ENCODE measurements at places on chromosomes 1 and 21.

DNA sequence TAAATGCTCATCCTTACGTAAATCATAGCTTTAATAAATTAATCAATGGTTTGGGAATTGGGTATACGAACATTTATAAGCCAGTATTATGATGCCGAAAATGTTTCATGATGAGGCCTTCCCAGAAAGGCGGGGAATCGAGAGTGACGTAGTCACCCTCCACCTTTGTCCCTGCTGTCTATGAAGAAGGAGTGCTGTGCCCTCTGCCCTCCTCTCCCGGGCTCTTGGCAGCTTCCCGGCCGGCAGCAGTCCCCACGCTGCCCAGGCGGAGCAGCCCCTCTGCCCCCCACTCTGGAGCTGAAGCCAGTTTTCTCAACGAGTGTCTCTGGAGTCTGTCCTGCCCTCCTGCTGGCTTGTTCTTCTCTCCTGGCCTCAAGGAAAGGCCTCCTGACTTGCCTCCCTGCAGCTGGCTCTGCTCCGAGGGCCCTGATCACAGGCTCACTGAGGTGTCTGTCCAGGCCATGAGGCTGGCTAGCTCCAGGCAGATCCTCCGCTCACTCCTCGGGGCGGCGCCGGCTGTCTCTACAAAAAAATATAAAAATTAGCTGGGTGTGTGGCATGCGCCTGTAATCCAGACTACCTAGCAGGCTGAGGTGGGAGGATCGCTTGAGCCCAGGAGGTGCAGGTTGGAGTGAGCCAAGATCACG, 150.7 kb upstream of the COL6A1 start:
- no peak for DNase-seq

DNA sequence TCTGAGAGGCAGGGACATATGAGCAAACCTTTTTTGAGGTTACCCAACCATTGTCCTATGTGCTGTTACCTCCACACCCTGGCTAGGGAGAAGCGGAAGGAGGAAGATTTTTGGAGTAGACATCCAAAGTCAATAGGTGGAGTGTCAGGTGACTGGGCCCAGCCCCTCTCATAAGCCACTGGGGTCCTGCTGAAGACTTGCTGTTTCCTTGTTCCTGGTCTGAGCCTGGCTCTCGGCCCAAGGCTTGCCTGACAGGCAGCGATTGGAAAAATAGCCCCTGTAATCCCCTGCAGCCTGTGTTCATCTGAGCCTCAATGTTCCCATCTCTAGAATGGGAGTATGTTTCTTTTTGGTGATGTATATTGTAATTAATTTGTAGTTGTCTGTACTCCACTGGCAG, 6.9 kb upstream of the PIGR start:
- DNase-seq, result no peak

DNA sequence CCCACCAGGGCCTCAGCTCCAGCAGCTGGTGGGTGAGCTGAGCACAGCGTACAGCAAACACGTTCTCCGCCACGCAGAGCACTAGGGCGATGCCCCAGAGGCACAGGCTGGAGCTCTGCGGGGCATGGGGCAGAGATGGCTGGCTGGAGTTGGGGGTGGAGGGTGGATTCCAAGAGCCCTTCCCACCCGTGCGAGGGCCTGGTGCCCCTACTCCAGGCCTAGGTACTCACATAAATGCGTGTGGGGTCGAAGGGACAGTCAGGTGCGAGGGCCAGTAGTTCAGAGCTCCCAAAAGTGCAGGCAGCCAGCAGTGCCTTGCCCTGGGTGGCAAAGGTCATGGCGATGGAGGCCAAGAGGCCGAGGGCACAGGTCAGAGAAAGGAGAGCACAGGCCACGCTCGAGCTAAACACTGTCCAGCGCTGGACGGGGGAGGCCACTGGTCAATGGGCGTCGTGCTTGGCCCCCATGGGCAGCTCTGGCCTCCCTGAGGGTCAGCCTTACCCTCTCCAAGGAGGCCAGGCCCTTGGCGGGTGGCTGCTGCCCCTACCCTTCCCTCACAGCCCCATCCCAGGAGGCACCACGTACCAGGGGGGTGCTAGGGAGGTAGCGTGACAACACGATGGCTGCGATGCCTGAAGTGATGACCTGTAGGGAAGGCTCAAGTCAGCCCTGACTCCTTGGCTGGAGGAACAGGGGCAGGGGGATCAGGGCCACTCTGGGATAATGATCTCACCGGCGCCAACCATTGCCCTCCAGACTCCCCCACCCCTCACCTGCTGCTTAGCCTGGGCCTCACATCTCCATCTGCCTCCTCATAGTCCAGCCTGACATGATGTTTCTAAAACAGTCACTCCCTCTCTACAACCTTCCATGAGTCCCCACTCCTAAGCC, 5.6 kb downstream of the TMEM54 start:
- no peak for DNase-seq

- DNase-seq, result no peak
Observed at GRCh38 chr1:228799924-228800323, 64.6 kb downstream of the RHOU start.

DNA sequence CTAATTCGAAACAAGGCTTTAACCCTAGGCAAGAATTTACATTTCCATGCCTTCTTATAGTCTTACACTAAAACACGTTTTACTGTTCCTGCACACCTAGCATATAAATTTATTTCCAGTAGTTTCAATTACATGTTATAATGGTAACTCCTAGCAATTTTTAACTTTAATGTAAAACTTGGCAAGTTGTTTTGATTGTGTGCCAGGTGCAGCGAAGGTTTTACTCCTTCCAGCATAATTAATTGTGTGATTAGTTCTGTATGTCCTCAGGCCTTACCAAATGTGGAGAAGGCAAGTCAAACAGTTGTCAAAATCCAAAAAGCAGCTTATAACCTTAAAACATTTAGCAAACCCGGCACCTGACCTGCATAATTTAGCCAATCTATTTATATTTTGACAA, 114.8 kb downstream of the KCNK1 start:
- no peak for DNase-seq

DNA sequence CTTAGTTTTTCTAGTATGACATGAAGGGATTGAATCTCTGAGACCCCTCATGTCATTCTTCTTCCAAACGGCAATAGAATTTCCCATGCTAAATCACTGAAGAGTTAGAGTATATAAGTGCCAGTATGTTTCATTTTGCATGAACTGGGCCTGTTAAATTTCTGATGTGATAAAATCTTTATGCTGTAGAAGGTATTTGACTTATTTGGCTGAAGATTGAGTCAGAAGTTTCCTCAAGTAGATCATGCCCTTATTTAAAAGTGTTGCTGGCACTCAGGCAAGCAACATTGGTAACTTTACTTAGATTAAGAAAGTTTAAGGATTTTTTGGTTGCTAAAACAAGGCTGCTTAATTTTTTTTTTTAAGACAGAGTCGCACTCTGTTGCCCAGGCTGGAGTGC, 13.3 kb downstream of the ATF6 start:
- DNase-seq, result no peak

DNA sequence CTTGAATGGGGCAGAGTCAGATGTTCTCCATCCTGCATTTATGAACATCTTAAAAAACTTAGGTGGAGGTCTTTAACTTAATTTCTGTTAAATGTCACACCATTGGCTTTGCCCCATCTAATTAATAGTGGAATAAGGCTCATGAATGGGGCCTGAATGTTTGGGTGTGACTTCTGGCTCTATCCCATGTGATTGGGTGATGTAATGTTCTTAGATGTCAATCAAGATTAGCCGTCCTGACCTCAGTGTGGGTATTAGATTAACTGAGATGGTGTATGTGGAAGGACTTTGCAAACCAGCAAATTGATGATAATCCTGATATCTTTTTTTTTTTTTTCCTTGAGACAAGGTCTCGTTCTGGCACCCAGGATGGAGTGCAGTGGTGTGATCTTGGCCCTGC, 38.1 kb downstream of the C1orf21 start:
- DNase-seq, result no peak

DNA sequence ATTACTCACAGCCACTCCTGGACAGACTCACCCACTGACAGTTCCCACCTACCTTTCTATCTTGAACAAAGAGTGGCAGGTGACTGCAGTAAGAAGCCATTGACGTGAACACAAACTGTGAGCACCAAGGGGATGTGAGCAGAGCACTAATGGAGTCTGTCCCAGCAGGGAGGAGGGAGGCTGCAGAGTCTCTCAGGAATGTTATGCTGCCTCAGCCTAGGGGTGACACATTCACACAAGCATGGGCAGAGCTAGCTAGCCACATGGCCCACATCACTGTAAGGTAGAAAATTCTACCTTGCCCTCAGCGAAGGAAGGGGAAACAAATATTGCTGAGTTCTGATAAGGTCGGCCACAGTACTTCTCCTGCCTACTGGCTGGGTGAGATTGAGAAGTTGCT, 56.8 kb upstream of the PTGFRN start:
- DNase-seq, result no peak

GRCh38 chr1:99965646-99966375, 4.0 kb upstream of the SLC35A3 start:
- DNase-seq, result no peak

Measured in midbrain (tissue), 1 donor.